Activated CD4-positive, alpha-beta T cell treated with anti-CD3 and anti-CD28 coated beads, Interleukin-2, amount 50 U/mL, for 24 hours (primary cell): ENCODE measurements at places on chromosomes 5 and 9.

- no peak for DNase-seq
These were observed 36.0 kb downstream of the UBE2D2 start for GRCh38 chr5:139597134-139597533.

DNA sequence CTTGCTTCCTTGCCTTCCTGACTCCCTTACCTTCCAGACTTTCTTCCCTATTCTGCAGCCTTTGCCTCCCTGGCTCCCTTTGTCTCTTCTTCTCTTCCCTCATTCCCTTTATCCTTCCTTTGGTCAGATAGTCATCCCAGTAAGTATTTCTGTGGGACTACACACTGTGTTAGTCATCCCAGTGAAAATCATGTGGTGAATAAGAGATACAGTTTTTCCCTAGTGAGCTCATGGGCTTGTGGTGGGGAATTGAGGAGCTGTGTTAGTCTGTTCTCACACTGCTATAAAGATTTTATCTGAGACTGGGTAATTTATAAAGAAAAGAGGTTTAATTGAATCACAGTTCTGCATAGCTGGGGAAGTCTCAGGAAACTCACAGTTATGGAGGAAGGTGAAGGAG is 109.8 kb upstream of the EDIL3 start:
- DNase-seq: no peak

- no peak for DNase-seq
These were observed 3.9 kb downstream of the EGFL7 start for GRCh38 chr9:136666372-136667213.

DNA sequence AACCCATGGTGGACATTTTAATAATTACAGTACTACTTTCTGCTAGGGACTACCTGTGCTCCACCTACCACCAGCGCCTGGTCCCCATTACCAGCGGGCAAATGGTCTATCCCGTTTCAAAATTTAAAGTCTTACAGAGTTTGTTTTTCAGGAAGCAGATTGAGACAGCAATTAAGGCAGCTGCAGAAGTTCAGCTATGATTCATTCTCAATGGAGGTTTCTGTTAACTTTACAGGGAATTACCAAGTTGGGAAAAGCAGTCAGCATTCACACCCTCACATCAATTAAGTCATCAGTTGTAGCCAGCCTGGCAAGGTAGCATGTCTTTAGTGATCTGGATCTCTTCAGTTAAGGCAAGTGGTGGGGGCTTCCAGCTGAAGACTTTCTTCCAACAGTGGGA is 410.6 kb upstream of the DAB2 start:
- no peak for DNase-seq

DNA sequence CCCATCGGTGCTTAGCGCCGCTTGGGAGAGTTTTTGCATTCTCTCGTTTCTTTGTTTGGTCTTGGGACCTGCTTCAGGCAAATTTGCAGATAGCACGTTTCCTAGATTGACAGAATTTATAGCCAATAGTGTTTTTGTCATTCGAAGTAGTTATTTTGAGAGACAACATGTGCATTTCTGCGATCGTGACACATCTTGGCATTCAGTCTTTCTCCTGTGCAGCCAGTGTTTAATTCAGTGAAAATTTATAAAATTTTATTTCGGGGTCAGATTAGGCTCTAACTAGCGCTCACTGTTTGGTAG is 830 bp downstream of the PRRC1 start:
- no peak for DNase-seq
